NCI-H1105 treated with DMSO at 0.1 percent for 48 hours (cell line): ENCODE measurements at places on chromosomes 5 and 9.
A peak's percentile ranks its signal among the peaks of the same experiment; 100 is the strongest.

- no peak for DNase-seq
These were observed 147.3 kb downstream of the GADD45G start for GRCh38 chr9:89752154-89752553.

DNA sequence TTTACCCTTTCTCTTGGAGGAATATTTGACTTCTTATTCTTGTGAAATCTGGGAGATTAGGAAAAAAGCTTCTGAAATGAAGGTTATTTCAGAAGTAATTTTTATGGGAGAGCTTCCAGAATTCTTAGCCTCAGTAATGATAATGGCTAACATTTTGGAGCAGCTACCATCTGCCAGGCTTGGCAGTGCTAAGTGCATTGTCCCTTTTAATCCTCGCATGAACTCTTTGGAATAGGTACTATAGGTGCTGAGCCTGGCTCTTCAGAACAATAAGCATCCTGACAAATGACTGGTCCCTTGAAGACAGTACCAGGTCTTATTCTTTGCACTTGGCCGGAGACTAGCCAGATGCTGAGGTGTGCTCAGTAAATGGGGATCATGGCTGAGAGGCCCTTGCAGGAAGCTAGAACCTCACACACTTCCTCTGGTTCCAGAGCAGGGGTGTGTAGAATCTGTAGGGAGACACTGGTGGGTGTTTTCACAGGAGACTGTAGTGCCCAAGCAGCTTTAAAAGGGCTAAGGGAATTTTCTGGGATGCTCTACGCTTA lies 90.7 kb downstream of the RCL1 start:
- no peak for DNase-seq

GRCh38 chr5:123261752-123262151 lies 161.5 kb downstream of the CEP120 start:
- no peak for DNase-seq

- no peak for DNase-seq
These were observed 1037.8 kb downstream of the NR2F1-AS1 start for GRCh38 chr5:92543201-92543600.

GRCh38 chr5:19608444-19609002 lies 379.5 kb downstream of the CDH18 start:
- peak; percentile 30 for DNase-seq

DNA sequence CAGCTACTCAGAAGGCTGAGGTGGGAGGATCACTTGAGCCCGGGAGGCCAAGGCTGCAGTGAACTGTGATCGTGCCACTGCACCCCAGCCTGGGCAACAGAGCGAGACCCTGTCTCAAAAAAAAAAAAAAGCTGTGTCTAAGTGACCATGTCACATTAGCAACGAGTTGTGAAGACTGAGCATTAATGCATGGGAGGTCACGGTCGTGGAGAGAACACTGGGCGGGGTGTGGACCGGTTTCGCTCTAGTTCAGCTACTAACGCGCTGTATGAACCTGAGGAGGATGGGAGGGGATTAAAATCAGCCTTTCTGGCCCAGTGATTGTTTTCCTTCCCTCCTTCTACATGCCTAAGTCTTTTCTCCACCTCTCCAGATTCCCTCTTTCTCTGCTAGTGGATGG lies 56.7 kb upstream of the CARTPT start:
- no peak for DNase-seq

- no peak for DNase-seq
These were observed 269.9 kb downstream of the CDK5RAP2 start for GRCh38 chr9:120310035-120310434.

- DNase-seq = no peak
These were observed 32.3 kb downstream of the ERP44 start for GRCh38 chr9:100066539-100066938.

GRCh38 chr9:75876999-75877640 lies 13.4 kb upstream of the PCSK5 start:
- DNase-seq = no peak
